ENCODE measurements at places on chromosomes 5 and 9.

DNA sequence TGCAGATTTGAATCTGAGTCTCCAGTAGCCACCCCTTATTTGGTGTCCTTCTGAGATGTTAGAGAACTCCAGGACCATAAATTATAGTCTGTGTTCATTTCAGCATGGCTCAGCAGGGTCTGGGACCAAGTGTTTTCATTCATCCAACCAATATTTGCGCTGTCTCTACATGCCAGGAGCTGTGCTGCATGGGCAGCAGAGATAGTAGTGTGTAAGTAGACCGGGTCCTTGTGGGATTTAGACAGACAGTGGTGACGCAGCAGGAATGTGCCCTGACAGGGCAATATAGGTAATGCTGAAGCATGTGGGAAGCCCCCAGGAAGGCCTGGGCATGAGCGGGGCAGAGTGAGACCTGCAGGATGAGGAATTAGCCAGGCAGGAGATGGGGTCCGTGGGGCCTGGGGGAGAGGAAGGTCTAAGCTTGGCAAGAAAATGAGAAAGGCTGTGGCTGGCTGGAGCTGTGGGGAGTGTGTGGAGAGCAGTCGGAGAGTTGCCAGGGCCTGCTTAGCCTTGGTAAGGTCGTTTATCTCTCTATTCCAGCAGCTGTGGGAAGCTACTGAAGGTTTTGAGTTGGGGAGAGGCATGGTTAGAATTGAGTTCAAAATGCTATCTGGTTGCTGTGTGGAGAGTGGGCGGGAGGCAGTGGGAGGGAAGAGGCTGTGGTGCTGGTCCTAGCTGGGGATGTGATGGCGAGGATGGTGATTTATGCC is 16.8 kb downstream of the STXBP1 start:
- DNase-seq = no peak

GRCh38 chr5:56849671-56850070 is 34.3 kb downstream of the MAP3K1 start:
- no peak for DNase-seq

DNA sequence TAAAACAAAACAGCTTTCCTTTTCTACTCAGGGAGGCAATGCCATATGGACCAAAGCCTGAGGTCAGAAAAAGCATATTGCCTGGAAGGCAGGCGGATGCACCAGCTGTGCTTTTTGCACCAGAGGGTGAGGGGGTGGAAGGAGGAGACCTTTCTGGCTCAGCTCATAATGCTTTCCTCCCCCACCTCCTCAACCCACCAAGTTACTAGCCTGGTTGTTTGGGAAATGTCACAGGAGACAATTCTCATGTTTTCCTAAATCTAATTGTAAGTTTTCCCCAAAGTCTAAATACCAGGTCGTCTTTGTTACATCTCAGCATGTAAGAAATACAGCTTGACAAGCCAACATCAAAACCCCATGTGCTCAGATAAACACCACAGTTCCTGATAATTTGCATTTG is 72.6 kb upstream of the DMRTA1 start:
- no peak for DNase-seq

GRCh38 chr5:116881921-116882531 is 307.4 kb upstream of the SEMA6A start:
- DNase-seq = no peak

GRCh38 chr5:134019636-134020035 is 14.9 kb upstream of the VDAC1 start:
- no peak for DNase-seq

GRCh38 chr5:40223884-40224402 is 455.8 kb upstream of the PTGER4 start:
- no peak for DNase-seq

- DNase-seq = no peak
These were observed 416.8 kb downstream of the NFIB start for GRCh38 chr9:13896922-13897835.

All from GF-D8 (cell line).